ENCODE measurements at places on chromosomes 6 and 20.

GRCh38 chr6:159713984-159714383, 13.3 kb upstream of the WTAP start:
- no peak for DNase-seq

GRCh38 chr6:28589957-28590349, 64.3 kb downstream of the GPX5 start:
- no peak for DNase-seq

DNA sequence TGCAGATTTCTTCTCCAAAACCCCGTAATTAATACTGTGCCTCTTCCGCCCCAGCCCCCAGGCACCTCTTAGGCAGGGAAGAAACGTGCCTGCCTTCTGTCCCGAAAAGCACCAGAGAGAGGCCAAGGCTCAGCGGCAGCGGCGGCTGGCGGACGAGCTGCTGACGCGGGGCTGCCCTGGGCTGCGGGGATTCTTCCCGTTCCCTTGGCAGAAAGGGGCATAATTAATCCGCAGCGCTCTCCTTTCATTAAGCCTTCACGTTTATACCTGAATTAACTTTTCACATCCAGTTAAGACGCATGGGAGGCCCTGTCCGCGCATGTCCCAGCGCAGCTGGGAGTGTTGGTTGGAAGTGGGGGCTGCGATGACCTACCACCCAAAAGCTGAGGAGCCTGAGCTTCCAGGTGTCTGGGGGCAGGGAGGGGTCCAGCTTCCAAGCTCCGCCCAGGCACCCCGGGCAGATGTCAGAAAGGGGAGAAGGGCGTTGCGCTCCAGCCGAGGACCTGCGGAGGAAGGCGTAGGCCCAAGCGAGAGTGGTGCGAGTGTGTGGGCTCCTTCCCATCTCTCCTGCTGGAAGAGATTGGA, 167.4 kb upstream of the LRFN2 start:
- DNase-seq: no peak

- DNase-seq: no peak
Measured at GRCh38 chr20:46999801-47000465, 105.3 kb downstream of the EYA2 start.

DNA sequence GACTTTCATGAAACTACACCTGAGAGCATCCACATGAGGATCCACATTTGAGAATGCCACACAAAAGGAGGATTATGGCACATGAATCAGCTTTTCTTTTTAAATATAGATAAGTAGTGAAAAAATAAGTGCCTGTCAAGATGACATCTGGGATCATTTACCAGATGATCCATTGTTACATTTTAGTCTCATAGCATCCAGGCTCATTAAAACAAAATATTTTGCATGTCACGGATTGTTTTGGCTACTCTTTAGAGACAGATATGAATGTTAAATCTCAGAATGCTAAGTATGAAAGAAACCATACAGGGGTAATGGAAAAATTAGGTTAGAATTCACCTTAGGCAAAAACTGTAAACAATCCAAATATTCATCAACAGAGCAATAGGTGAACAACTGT, 66.7 kb downstream of the MYO6 start:
- no peak for DNase-seq

- no peak for DNase-seq
Measured at GRCh38 chr6:74879976-74880375, 325.9 kb downstream of the COL12A1 start.

DNA sequence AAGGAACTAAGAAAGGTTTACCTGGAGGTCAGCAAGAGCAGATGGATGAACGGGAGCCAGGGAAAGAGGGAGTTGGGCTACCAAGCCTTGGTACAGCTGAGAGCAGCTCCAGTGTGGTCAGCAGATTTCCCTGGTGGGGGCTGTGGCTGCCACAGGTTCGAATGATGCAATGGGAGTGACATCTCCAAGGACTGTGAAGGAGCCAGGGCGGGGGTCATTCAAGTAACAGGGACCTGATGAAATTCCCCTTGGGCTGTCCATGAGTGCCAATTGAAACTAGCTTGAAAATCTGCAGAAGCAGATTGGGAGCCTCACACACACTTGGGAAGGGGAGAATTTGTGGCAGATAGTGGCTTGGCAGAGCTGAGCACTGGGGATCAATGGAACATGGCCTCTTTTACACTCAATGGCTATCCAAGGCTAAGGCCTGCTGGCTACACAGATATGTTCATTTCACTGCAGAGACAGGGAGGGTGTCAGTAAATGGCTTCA, 247.0 kb upstream of the ECI2 start:
- no peak for DNase-seq

- no peak for DNase-seq
Measured at GRCh38 chr6:38192487-38192886, 373.0 kb downstream of the ZFAND3 start.

DNA sequence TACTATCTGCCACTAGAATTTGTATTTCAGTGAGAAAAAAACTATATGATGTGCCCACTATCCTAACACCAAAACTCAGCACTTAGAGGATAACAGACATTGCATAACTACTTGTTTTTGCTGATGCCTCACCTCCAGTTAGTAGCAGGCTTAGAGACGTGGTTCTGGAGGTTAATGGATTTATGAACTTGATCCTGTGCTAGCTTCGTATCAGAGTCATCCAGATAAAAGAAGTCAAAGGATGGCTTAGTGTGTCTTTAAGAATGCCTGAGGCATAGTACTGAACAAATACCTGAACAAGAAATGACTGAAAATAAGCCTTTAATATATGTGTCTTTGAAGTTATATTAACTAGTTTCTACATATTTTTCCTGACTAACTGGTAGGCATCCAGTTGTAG, 414.9 kb upstream of the PTCHD4 start:
- no peak for DNase-seq

DNA sequence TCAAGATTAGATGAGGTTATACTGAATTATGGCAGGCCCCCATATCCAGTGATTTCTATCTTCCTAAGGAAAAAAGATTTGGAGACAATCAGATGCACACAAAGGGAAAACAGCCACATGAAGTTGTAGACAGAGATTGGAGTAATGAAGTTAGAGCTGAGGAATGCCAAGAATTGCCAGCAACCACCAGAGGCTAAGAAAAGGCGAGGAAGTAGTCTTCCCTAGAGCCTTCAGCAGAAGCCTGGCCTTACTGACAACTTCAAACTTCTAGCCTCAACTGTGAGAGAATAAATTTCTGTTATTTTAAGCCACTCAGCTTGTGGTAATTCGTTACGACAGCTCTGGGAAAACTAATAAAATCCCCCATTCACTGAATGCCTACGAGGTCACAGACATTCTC, 473.9 kb downstream of the COL12A1 start:
- DNase-seq: no peak

- DNase-seq: no peak
Measured at GRCh38 chr20:47723322-47723721, 62.0 kb downstream of the SULF2 start.

DNA sequence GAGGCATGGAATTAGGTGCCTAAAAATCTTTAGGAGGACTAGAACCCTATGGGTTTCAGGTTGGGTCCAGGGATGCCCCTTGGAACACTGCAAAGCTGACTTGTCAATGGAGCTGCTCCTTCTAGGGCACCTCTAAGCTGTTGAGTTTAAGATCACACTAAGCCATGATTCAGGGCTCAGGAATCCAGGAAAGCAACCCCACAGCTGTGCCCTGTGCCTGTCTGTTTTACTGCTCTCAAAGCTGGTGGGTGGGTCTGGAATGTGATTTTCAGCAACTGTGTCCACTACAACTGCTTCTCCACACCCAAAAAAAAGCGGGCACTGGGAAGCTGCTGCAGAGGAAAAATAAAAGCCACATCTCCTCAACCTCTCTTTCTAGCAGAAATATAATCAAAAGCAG, 310.4 kb upstream of the MOCS1 start:
- no peak for DNase-seq

- DNase-seq: no peak
Measured at GRCh38 chr6:25175681-25176080, 103.5 kb upstream of the CARMIL1 start.

DNA sequence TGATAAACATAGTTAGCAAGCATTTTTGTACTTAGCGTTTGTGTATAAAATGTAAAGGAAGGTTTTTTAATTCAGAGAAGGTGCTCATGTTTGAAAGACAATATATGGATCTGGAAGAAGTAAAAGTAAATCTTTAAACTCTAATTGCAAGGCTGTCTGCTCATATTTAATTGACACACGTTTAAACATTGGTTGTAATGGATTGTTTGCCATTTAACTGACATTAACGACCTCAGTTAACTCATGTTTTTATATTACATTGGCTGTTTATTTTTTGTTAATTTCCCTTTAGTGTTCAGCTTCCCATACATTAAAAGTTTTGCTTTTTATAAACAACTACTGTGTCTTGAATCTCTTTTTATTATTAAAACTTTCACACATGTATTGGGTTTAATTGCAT, 208.1 kb downstream of the ARID1B start:
- no peak for DNase-seq

GRCh38 chr6:86511962-86512361, 425.4 kb upstream of the HTR1E start:
- no peak for DNase-seq

DNA sequence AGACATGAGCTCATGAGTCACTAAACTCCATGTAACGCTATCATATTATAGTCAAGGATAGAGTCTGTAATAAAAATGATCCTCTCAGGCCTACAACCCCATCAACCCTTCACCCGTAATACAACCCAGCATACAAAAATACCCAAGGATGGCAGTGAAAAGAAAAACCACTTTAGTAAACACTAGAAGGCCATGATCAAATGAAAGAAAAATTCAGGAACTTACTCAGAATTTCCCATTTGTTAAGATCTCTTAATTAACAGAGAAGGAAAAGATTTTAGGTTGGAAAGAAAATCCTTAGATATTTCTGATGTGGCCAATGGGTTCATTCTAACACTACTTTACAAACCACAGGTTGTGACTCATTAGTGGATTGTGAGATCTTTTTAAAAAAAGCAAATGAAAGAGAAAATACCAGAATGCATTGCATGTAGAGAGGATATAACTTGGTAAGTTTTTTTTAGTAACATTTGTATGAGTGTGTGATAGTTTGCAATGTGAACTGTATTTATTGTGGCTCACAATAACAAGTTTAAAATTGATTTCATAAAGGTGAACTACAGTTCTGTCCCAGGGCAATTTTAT, 8.0 kb upstream of the UBE2J1 start:
- no peak for DNase-seq

DNA sequence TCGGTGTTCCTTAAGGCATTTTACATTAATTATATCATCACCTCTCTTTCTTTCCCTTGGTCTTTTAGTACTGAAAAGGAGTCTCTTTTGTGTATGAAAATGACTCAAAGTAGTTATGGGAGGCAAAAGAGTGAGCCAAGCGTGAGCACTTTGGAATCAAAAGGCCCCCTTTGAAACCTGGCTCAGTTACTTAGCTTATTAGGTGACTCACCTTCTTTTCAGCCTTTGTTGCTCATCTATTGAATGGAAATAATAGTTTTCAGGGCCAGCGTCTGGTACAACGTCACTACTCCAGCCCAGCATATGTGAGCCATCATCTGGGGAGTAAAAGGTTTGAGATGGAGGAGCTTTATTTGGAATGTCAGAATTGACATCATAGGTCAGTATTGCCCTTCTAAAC, 147.4 kb upstream of the SCGN start:
- no peak for DNase-seq

DNA sequence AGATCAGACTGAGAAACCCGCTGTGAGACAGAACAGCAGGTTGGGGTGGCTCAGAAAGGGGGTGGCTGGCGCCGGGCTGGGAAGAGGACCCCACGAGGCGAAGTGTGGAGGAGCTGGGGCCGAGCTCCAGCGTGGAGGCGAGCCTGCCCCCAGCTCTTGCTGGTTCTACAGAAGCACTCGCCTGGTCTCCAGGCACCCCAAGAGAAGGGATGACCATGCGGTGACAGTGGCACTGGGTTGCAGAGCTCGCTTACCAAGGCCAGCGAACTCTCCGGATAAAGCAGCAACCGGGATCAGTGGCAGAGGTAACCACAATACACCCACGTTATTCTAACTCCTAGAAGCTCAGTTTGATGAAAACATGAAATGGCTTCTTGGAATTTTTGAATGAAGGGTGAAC, 26.5 kb downstream of the THBS2 start:
- DNase-seq: no peak

- DNase-seq: no peak
Measured at GRCh38 chr20:6057691-6058090, 3.8 kb upstream of the LRRN4 start.

Measured in activated gamma-delta T cell treated with Interleukin-2 at 50 U/mL for 16 hours (primary cell).